ENCODE measurements at places on chromosomes 1 and 21.

GRCh38 chr1:117620440-117620839 lies 14.6 kb downstream of the TENT5C start:
- no peak for DNase-seq

DNA sequence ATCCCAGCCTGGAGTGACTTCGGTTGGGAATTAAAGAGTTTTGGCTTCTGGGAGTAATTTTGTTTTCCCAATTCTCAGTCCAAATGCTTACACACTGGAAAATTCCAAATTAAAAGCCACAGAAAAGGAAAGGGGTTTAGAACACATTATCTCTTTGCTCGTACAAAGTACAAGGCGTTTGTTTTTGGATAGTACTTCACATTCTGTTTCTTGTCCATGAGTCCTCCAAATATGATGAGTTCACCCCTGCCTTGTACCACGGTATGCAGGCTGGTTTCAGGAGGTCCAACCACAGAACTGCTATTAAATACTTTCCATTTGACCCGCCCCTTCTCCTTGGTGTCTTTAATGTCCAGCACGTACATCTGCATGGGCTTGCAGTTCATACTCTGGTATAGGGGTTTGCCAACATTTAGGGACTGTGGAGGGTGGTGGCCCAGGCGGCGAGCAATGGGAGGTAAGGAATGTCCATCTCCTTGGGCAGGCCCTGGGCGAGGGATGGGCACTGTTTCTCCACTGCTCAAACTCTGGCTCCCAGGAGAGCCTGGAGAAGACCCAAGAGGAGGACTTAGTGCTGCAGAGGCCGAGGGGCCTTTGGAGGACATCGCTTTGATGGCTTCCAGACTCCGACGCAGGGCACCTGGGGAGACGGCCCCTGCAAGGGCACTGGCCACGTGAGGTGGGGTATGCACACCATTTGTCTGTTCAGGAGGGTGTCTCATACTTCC lies 13.7 kb upstream of the CPLANE2 start:
- no peak for DNase-seq

- no peak for DNase-seq
These were observed 21.0 kb downstream of the KIF21B start for GRCh38 chr1:201002510-201002909.

- DNase-seq = no peak
These were observed 955 bp downstream of the PALMD start for GRCh38 chr1:99646868-99647267.

DNA sequence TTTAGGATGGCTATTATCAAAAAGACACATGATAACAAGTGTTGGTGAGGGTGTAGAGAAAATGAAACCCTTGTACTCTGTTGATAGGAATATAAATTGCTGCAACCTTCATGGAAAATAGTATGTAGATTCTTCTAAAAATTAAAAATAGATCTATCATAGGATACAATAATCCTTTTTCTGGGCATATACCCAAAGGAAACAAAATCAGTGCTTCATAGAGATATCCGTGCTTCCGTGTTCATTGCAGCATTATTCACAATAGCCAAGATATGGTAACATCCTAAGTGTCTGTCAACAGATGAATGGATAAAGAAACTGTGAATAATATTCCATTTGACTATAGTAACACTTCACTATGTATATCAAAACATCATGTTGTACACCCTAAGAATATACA lies 106.7 kb downstream of the MIS18A start:
- no peak for DNase-seq

- no peak for DNase-seq
These were observed 196.3 kb downstream of the TTLL7 start for GRCh38 chr1:83802460-83803152.

DNA sequence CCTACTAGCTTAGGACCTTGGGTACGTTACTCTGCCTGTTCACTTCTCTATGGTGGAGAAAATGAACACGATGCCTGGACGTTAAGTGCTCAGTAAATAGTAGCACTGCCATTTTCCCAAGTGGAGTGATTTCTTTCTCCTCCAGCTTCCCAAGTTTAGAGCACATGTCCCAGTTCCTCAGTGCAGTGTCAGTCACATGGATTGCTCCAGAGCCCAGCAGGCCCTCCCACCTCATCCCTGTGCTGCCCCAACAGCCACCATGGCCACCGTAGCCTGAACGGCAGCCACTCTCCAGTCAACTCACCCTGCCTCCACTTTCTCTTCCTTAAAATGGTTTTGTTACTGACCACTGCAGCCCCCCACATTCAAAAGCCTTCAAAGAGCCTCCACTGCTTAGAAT lies 8.5 kb downstream of the STMN1 start:
- DNase-seq = no peak

DNA sequence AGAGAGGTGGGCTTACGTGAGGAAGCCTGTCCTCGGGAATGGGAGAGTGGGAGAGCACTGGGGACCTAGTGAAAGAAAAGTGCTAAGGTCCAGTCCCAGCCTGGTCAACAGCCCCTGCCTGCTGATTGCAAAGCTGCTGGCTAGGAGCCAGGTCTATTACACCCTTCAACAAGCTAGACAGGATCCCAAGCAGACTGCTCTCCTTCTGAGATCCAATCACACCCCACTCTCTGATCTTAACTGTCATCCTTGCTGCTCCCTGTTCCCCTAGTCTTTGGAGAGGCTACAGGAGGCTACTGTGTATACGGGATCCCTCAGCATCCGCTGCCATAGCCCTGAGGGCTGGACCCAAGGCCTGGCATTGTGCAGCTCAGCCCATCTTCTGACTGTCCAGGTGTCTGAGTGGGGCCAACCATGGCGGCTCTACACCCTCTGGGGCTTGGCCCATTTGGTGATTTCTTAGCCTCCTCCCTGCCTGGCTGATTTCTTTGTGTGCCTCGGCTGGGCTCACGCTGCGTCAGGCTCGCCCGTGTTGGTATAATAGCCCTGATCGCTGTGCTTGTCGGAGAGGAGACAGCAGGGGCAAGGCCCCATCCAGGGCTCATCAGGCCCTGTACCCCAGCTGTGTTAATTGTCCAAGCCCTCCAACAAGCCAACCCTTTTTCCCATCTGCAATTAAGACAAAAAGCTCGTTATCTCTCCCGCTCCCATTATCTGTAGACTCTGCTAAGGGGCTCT lies 43.9 kb downstream of the NAV1 start:
- DNase-seq = no peak

- no peak for DNase-seq
These were observed 6.8 kb upstream of the INAVA start for GRCh38 chr1:200887772-200888348.

- no peak for DNase-seq
These were observed 3.8 kb downstream of the PBXIP1 start for GRCh38 chr1:154951901-154952657.

DNA sequence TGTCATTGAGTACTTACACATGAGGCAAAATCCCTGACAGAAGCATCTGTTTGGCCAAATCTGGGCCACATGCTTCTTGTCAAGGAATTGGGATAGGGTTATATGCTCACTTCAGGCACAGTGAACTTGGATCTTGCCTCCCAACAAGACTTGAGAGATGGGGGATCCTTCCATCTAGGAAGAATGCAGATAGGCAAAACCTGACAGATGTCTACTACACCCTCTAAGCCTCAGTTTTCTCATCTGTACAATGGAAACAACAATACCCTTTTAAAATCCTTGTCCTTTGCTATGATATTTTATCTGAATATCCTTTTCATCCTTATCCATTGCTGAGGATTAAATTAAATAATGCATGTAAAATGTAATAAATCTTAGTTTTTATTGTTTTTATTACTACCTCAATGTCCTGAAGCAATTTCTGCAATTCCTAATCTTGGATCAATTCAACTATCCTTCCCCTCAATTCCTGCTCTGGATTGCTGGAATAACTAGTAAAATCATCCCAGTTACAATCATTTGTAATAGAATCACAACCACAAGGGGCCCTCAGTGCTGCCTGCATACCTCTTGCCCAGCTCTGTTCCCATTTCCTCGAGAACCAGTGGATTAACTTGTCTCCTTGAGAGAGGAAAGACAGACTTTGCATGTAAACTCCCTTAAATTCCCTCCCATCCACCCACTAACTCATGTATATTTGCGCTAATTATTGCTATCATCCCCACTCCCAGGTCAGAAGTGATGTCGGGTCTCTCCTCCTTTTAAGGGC lies 8.1 kb upstream of the XPR1 start:
- DNase-seq = no peak

- DNase-seq = no peak
These were observed 57.4 kb upstream of the CITED4 start for GRCh38 chr1:40919475-40920011.

DNA sequence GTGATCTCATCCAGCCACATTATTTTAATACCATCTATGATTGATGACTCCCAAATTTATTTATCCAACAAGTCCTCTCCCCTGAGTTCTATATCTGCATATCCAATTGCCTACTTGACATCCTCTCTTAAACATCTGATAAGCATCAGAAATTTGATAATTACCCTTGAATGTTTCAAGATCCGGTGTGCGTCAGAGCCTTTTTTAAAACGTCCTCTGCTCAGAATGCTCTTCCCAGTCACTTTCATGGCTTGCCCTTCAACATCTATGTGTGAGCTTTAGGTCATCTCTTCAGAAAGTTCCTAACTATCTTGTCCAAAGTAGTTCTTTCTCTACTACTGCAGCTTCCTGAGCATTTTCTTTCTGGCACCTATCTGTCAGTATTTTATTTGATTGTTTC lies 364.3 kb downstream of the PLPP3 start:
- no peak for DNase-seq

DNA sequence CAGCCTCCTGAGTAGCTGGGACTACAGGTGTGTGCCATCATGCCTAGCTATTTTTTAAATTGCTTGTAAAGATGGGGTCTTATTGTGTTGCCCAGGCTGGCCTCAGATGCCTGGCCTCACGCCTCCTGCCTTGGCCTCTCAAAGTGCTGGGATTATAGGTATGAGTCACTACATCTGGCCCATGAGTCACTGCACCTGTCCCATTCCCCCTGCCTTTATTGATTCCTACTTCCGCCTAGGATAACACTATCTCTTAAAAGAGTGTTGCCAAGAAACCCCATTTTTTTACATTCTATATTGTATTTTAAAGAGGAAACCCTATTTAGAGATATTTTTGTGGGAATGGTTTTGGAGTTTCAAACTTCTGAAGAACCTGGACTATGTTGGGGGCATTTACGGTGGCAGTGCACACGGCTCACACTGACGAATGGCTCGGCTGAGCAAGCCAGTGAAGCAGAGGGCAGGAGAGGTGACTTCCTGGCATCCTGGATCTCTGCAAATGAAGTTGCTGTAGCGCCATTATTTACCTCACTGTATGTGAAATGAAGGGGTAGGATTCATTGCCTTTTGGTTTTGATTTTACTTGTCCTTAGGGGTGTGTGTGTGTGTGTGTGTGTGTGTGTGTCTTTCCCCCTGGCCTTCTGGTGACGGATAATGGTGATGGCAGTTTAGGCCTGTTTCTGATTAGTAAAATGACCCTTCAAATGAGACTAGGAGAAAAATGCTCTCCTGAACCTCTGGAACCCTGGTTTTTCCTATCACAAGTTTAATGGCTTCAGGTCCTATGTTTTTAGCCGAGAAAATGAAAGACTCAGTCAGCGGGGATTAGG lies 22.5 kb downstream of the KIF26B start:
- DNase-seq = no peak

GRCh38 chr1:32639489-32640075 lies 10.8 kb downstream of the ZBTB8OS start:
- DNase-seq = no peak

- no peak for DNase-seq
These were observed 71.2 kb downstream of the PLA2G4A start for GRCh38 chr1:186899977-186900376.

GRCh38 chr1:94578856-94579255 lies 37.3 kb upstream of the F3 start:
- no peak for DNase-seq

GRCh38 chr1:169392406-169392805 lies 24.4 kb downstream of the BLZF1 start:
- DNase-seq = no peak

- DNase-seq = peak; percentile 18
These were observed 41.0 kb upstream of the DR1 start for GRCh38 chr1:93304716-93305138.

DNA sequence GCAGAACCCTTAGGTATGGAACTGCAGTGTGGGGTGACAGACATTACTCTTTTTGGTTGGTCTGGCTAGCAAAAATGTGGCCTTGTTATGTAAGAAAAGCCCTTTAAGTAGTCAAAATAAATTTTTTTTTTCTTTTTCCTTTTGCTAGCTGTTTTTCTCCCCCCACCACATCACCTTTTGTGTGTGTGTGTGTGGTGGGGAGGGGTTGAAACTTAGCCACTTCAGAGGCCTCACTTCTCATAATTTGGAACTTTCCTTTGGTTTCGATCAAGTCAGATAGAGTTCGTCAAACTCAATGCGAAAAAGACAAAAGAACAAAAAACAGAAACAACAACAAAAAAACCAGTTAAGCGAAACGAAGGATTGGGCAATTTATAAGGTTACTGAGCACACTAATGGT lies 1.9 kb upstream of the PRMT2 start:
- no peak for DNase-seq

GRCh38 chr1:243286409-243287122 lies 30.7 kb downstream of the SDCCAG8 start:
- no peak for DNase-seq

- peak; percentile 68 for DNase-seq
These were observed 115.7 kb upstream of the IPO9 start for GRCh38 chr1:201713086-201713810.

- no peak for DNase-seq
These were observed 79.0 kb upstream of the HMGB4 start for GRCh38 chr1:33784876-33785275.

- DNase-seq = no peak
These were observed 131.8 kb upstream of the DUSP10 start for GRCh38 chr1:221873673-221874072.

GRCh38 chr1:69914976-69915765 lies 290.2 kb downstream of the LRRC40 start:
- DNase-seq = no peak

- no peak for DNase-seq
These were observed 23.4 kb downstream of the PLEKHO1 start for GRCh38 chr1:150173141-150173585.

DNA sequence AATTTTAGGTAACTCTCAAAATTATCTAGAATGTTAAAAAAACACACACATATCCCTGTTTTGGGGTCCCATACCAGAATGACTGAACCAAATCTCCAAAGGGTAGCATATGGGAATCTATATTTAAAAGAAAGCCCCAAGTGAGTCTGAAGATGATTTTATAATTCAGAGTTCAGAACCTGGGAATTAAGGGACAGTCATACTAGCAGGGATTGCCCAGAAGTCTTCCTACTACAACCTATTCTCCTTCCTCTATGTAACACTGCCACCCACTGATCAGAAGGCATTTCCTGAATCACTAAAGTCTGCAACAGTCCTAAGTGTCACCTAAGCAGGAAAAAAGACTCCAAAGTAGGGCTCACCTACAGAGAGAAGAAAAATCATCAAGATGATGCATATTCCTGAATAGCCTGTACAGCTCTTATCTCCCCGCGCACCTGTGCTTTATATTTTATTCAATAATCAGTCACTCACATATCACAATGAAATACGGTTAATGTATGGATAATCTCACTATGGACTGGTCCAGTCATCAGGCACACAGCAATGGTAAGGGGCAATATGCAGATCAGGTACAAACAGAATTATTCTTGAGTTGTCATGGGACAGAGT lies 4.9 kb downstream of the RGS1 start:
- no peak for DNase-seq

GRCh38 chr1:15952317-15953258 lies 23.3 kb downstream of the ZBTB17 start:
- DNase-seq = peak; percentile 96
